ENCODE measurements at places on chromosomes 2 and 18.

DNA sequence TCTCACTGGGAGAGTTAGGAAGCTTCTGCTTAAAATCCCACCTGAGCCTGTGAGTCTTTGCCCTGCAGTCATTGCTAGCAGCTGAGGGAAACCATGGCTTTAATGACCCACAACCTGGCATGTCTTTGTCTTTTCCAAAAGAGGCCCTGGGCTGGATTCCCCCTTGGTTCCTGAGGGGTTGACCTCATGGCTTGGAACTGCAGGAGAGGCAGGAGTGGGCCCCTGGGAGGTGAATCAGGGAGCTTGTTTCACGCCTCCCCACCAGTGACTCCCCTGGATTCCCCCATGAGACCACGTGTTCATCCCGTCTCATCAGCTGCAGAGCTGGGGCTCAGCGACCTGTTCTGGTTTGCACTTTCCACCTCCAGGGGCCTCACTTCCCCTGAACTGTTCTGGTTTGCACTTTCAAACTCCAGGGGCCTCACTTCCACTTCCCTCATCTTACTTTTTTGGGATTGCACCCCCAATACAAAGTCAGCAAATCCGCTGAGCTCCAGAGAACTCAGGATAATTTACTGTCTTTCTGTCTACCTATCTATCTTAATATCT, 58.5 kb upstream of the TMEM18 start:
- DNase-seq: no peak

- DNase-seq: no peak
Measured at GRCh38 chr2:139798391-139798790, 1018.2 kb upstream of the NXPH2 start.

- DNase-seq: no peak
Measured at GRCh38 chr2:219681694-219682300, 54.4 kb downstream of the SLC4A3 start.

- DNase-seq: no peak
Measured at GRCh38 chr18:44691148-44691925, 10.6 kb downstream of the SETBP1 start.

DNA sequence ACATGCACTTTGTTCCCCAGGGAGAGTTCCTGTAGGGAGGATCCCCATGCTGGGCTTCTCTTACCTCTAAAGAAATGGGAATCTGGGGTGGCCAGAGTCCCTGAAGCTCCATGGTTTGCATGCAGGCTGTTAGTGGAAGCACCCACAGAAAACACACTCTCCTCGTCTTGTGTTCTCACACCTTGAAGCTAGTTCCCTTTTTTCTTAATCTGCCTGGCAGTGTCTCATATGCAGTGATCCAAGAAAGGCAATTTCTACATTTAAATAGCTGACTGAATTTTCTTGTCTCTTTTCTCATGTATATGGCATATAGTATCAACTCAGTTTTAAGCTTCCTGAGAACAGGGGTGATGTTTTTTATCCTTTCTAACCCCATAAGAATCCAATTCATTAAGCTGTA, 65.0 kb downstream of the LINC00305 start:
- DNase-seq: no peak

- DNase-seq: no peak
Measured at GRCh38 chr2:143698888-143699570, 569.8 kb downstream of the ARHGAP15 start.

GRCh38 chr2:47288864-47289263, 114.1 kb upstream of the MSH2 start:
- DNase-seq: no peak

DNA sequence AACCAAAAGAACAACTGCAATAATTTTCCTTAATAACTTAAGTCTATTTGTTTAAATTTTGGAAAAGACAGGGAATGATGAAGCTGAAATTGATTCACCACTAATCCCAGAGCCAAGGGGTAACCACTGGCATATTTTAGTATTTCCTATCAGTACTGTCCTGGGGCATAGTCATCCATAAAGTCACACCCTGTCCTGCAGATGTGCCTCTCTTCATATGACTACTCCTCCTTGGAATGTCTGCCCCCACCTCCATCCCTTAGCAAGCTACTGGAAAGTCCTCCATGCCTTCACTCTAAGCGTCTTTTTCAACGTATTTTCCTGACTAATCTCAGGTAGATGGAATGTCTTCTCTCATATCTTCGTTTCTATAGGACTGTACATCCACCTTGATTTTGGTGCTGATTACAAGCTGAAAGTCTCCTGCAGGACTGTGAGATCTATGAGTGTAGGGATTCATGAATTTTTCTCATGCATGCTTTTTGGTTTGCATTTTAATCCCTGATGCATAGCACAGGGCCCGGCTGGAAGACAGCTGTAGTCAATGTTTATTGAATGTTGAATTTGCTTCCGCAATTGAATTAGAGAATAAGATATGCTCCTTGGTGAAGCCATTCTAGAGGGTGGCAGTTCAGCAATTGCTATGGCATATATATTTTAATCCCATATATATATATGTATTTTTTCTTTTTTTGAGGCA, 85.6 kb downstream of the MOGAT1 start:
- DNase-seq: no peak

- no peak for DNase-seq
Measured at GRCh38 chr2:4370422-4371090, 667.2 kb downstream of the DCDC2C start.

DNA sequence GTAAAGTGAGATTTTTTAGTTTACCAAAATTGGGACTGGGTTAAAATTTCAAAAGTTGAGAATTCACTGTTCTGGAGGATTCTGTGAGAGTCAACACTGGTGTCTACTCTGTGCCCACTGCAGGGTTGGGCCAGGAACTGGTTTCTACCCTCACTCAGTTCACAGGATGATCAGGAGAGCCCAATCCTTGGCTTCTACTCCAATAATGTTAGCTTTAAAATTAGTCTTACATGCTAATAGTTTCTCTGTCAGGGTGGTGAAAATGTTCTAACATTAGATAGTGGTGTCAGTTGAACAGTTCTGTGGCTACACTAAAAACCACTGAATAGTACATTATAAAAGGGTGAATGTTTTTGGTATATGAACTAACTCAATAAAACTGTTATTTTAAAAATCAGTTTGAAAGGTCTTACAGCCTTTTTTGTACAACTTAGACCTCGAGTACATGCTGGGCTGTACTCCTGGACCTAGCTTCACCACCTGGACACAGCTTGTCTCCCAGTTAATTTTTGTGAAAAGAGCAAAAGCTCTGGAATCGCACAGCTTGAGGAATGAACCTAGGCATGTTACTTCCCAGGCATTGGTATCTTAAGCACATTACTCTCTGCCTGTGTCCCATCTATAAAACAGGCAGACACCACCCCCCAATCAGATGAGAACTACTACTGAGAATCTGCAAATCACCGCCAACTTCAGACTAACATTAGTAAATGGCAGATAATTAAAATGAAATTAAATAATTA, 44.4 kb downstream of the ACVR1 start:
- no peak for DNase-seq

GRCh38 chr2:222569826-222570225, 86.1 kb downstream of the FARSB start:
- DNase-seq: no peak

DNA sequence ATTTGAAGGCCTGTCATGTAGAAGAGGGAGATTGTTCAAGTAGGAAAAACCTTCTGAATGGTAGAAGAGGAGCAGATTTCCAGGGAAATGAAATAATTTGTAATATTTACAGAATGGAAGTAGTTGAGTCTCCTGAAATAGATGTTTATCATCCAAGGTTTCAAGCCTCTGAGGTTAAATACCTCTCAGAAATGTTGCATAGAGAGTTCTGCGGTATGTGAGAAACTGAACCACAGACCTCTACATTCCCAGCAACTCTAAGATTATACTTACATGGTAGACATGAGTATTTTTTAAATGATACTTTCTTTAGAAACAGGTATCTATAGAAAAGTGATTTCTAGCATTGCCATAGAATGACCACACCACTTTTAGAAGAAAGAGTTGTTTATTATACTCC, 379.8 kb upstream of the FANCL start:
- DNase-seq: no peak

- DNase-seq: no peak
Measured at GRCh38 chr2:208025814-208026184, 472 bp upstream of the PLEKHM3 start.

DNA sequence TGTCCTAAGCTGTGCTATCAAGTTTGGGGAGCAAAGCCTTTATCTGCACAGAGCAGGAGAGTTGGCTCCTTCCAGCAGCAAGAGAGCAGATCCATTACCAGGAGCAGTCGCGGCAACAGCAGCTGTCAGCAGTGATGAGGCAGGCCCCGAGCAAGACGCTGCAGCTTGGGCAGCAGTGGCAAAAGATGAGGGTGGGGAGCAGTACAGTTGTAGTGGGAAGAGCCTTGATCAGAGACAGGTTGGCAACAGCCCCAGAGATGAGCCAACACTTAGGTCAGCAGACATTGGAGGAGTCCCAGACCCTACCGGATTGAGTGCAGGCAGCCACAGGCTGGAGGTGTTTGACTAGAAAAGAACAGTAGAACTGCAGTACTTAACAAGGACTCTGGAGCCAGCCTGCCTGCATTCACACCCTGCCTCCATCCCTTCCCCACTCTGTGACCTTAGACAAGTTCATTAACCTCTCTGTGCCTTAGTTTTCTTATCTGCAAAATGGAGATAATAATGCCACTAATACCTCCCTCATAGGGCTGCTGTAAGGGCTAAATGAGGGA, 117.1 kb upstream of the SERTAD2 start:
- DNase-seq: peak; percentile 28

- no peak for DNase-seq
Measured at GRCh38 chr2:110103061-110103961, 12.3 kb downstream of the MALL start.

GRCh38 chr2:181264001-181264400, 193.2 kb upstream of the ITGA4 start:
- no peak for DNase-seq

DNA sequence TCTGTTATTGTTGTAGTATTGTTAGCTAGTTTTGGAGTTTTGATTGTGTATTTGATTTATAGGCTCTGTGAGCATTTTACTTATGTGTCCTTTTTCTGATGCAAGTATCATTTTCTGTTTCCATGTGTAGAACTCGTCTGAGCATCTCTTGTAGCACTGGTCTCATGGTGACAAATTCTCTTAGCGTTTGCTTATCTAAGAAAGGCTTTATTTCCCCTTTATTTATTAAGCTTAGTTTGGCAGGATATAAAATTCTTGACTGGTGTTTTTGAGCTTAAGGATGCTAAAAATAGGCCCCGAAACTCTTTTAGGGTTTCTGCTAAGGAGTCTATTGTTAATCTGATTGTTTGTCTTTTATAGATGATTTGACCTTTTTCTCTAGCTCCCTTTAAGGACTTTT, 57.6 kb upstream of the THUMPD2 start:
- DNase-seq: peak; percentile 29
